Activated T-cell treated with anti-CD3 and anti-CD28 coated beads, Interleukin-2, amount 50 U/mL, for 72 hours (primary cell): ENCODE measurements at places on chromosomes 1 and 21.

GRCh38 chr1:192812420-192813209 is 3.8 kb downstream of the RGS2 start:
- DNase-seq, result no peak

DNA sequence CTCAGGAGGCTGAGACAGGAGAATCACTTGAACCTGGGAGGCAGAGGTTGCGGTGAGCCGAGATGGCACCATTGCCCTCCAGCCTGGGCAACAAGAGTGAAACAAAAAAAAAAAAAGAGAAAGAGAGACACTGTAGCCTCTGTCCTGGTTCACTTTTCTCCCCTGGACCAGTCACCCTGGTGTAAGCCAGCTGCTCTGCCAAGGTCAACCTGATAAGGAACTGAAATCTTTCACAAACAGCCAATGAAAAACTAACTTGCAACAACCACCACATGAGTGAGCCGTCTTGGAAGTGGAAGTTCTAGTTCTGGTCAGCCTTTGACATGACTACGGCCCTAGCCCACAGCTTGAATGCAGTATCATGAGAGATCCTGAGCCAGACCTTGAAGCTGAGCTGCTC is 36.8 kb upstream of the CXADR start:
- DNase-seq, result no peak

DNA sequence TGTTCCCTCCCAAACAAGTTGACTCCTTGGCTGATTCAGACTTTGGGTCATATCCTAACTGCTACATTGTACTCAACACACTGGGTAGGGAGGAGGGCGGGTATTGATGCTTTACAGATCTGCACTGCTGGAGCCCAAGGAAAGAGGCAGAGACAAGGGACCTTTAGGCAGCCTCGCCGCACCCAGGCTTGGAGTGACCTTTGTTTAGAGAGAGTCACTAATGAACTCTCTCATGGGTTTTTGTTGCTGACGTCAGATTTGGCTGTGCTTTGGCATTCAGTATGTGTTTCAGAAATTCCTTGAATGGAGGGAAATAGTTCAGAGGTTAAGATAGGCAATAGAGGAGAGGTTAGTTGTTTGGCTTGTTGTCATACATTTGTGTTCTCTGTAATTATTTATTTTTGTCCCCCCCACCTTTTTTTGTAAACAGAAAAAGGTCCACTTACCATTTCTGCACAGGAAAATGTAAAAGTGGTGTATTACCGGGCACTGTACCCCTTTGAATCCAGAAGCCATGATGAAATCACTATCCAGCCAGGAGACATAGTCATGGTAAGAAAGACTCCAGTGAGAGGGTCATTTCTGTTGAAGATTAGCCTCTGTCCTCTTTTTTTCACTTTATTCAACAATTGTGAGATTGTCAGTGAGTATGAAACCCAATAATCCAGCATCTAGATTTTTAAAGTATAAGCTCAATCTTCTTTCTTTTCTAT is 116.1 kb downstream of the ATP5PO start:
- DNase-seq, result no peak

DNA sequence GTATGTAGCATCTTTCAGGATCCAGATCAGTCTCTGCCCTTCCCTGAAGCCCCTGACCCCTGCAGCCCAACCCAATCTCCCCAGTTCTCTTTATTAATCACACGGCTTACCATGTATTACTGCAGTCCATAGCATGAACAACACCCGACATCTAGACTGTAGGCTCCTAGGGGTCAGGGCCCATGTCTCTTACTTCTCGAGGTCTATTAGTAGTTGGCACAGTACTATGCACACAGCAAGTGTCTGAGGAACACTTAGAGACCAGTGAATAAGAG is 27.1 kb downstream of the CAMK1G start:
- no peak for DNase-seq

DNA sequence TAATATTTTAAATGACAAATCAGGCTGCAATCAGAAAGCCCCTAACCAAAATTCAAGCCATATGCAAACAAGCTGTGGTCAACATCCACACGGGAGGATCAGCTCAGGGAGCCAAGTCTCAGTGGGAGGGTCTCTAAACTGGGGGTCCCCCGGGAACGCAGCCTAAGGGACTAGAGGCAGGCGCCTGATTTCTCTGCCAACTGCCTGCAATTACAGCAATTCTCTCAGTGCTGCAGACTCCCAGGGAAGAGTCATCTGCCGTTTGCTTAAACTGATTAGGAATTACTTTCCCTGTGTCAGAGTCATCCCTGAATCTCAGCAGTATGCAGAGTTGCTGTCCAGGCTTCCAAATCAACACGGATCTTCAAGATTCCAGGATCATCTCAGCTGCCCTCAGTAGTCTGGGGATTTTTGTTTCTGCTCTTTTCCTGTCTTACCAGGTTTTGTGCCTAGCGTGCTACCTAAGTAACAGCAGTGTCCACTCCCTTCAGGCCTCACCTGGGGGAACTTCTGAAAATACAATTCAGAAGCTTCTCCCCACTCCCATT is 247.8 kb downstream of the RRAGC start:
- DNase-seq, result no peak

DNA sequence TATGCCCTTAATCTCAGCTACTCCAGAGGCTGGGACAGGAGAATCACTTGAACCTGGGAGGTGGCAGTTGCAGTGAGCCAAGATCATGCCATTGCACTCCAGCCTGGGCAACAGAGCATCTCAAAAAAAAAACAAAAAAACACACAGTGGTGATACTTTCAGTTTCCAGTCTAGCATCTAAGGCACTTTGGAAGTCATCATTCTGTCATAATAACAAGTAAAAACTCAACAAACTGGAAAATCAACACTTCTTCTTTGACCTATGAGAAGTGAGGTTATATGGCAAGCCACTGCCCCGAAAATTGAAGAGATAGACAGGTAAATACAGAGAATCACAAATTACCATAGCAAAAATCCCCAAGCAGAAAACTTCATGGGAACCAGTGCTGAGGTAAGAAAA is 51.9 kb downstream of the IL12RB2 start:
- no peak for DNase-seq

DNA sequence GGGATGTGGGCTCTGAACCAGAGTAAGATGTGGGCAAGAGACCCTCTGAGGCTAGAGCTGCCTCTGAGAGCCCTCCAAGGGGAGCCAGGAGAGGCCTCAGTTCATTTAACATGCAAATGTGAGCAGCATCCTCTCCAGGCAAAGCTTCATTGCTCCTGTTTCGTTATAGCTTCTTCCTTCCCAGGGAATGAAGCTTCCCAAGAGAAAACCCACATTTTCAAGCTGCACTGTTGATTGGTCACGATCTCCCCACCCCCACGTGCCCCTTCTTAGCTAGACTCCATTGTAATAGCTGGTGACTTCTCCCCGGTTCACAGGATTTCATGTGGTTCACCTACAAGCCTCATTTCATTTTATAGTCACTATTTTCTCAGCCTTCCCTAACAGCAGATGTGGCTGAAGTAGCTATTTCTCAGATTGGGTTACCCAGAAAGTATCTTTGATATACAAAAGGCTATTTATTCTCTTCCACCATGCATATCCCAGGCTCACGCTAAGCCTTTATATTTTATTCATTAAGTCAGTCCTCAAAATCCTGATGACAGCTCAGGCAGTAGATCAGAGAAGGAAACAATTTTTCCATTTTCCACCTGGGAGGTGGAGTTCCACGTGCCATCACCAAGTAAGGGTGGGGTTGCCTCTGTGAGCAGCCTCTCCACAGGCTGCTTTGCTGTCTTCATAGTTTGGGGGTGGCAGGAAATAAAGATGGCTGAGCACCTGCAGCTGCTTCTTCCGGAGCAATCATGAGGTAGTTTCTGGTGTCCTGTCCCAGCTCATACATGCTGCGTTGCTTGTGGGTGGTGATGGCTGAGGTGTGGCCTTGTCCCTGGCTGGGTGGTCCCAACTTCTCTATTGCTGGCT is 178.3 kb upstream of the RAB4A start:
- no peak for DNase-seq

DNA sequence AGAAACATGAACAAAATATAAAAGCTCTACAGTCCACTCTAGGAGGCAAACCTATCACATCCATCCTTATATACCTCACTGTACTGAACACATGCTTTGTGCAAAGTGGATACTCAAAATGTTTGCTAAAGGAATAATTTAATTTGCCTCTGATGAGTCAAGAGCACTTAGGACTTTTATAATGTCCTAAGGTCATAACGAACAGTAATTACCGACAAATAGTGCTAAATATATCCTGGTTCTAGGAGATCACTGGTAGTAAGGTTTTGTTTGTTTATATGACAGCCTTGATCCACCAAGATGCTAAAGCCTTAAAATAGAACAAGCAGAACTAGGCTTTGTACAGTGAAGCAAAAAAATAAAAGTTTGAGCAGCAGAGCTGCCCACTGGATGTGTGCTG is 70.6 kb downstream of the GADD45A start:
- no peak for DNase-seq

DNA sequence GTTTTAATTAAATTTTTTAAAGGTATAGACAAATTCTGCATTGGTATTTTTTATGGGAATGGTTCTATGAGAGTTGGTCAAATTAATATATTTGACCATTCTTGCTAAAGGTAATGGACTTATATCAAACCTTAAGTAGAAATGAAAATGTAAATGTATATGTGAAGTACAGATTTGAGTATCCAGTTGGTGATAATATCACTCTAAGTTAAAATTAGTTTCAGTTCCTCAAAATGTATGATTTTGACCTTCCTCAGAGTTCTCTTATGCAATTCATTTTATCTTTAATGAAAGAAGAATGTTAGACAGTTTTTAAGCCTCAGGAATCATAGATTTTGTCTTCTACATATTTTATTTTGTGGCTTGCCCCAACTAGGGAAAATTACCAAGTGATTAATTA is 1291.5 kb upstream of the B3GALT2 start:
- no peak for DNase-seq

DNA sequence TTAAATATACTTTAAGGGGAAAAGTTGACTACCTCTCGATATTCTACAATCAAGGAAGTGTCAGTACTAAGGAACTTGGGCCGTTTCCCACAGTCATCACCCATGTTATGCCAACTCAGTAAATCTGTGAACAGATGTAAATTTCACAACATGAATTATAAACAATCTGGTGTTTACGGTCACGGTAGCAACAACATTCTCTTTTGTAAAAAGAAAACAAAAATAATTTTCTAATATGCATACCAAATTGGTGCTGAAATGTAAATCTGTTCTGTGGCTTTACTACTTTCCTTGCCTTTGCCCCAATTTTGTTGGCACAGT is 1.2 kb downstream of the SH3GLB1 start:
- no peak for DNase-seq

DNA sequence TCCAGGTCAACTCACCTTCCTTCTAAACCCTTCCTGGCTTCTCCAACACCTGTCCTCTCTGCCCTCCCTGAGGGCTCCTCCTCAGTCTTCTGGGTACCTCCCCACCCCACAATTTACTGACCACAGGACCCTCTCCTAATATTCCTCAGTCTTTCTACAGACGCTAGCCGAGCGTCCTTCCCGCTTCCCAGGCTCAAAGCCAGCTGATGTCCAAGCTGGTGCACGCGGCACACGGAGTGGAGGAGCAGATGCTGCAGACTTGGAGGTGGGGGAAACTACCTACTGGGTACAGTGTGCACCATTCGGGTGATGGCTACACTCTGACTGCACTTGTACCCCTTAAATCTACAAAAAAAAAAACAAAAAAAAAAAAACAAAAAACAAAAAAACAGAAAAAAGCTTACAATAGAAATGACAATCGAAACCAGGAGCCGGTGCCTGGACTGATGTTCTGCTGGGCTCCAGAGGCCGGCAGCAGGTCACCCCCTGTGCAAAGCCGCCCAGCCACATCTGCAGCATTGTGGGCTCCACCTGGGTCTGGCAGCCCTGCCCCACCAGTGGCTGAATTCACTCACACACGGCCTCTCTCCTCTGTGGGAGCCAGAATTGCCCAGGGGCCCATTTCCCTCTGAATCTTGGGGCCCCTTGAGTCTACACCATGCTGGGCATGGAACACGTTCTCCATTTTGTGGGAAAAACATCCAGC is 7.0 kb downstream of the TRIM11 start:
- no peak for DNase-seq

- DNase-seq, result no peak
Measured at GRCh38 chr1:209670441-209671082, 4.7 kb upstream of the G0S2 start.
